ENCODE measurements at places on chromosomes 7 and 10. TPM values are rescaled to one million over a fixed set of nuclear protein-coding genes. Genes with fewer than 3 reads are reported as not detected.

Gene KLF14
- not detected for total RNA-seq

Gene CYP3A4
- not detected for total RNA-seq

Gene ANKRD16
- total RNA-seq = 29.5 TPM

Gene RRP12
- total RNA-seq = 16.2 TPM

Gene MYL10
- total RNA-seq = not detected

Gene PRSS2
- total RNA-seq = not detected

Gene SHTN1
- total RNA-seq = not detected

Gene KCND2
- not detected for total RNA-seq

Gene CALML3
- total RNA-seq = not detected

Gene CCDC172
- total RNA-seq = not detected

Gene ACHE
- not detected for total RNA-seq

Gene PDGFA
- 0.56 TPM for total RNA-seq

Gene ARID5B
- total RNA-seq = 5.9 TPM

Gene PNLIP
- not detected for total RNA-seq

Gene HERC4
- total RNA-seq = 54.1 TPM

Gene HOXA3
- 1.3 TPM for total RNA-seq

Gene HIPK2
- total RNA-seq = not detected

Gene FEZF1
- not detected for total RNA-seq

Gene SPOCK2
- not detected for total RNA-seq

Gene CYP2C9
- not detected for total RNA-seq

Gene CYP2C8
- total RNA-seq = not detected

Gene MYOZ1
- total RNA-seq = not detected

Gene CARD11
- total RNA-seq = 87.2 TPM

Gene ZNF425
- 1.8 TPM for total RNA-seq

Gene AHR
- not detected for total RNA-seq

Gene IGF2BP3
- total RNA-seq = 120 TPM

Gene TAX1BP1
- total RNA-seq = 65.3 TPM

Gene SMIM30
- 50.4 TPM for total RNA-seq

Gene MNX1
- total RNA-seq = 0.22 TPM

Gene ENO4
- total RNA-seq = not detected

Gene CADPS2
- total RNA-seq = not detected

Gene VENTX
- not detected for total RNA-seq

Gene COA1
- total RNA-seq = 60.2 TPM

Gene CHCHD1
- 39.0 TPM for total RNA-seq

Gene TMEM213
- not detected for total RNA-seq

Gene NKX2-3
- total RNA-seq = not detected

Gene VWA2
- total RNA-seq = not detected

Gene FRMPD2
- total RNA-seq = not detected

Gene KCP
- total RNA-seq = 11.7 TPM

Gene KMT2C
- total RNA-seq = 70.7 TPM

Gene HDAC9
- 5.2 TPM for total RNA-seq

Gene ASIC3
- 6.2 TPM for total RNA-seq

Gene PCBD1
- 76.4 TPM for total RNA-seq

Gene NPTX2
- not detected for total RNA-seq

Gene PUS7
- total RNA-seq = 22.0 TPM

Gene GHRHR
- not detected for total RNA-seq

Gene OR9A2
- not detected for total RNA-seq

Gene HTR7
- not detected for total RNA-seq

Gene STN1
- total RNA-seq = 35.0 TPM

Gene GPRIN2
- total RNA-seq = not detected

Gene RPEL1
- total RNA-seq = not detected

Gene TMEM140
- 0.86 TPM for total RNA-seq

Gene DNAH11
- not detected for total RNA-seq

Gene TBXAS1
- not detected for total RNA-seq

Gene DRGX
- total RNA-seq = not detected

Gene C10orf62
- total RNA-seq = not detected

Gene SLC13A1
- not detected for total RNA-seq

Gene HOXA10
- total RNA-seq = not detected
